Cerebellum (tissue), 4 donors: ENCODE measurements at places on chromosomes 16 and 17. TPM values are rescaled to one million over a fixed set of nuclear protein-coding genes. Genes with fewer than 3 reads are reported as not detected.
A peak's percentile ranks its signal among the peaks of the same experiment; 100 is the strongest.

GRCh38 chr17:19304209-19304608 lies 58.3 kb downstream of the B9D1 start:
- DNase-seq = no peak

DNA sequence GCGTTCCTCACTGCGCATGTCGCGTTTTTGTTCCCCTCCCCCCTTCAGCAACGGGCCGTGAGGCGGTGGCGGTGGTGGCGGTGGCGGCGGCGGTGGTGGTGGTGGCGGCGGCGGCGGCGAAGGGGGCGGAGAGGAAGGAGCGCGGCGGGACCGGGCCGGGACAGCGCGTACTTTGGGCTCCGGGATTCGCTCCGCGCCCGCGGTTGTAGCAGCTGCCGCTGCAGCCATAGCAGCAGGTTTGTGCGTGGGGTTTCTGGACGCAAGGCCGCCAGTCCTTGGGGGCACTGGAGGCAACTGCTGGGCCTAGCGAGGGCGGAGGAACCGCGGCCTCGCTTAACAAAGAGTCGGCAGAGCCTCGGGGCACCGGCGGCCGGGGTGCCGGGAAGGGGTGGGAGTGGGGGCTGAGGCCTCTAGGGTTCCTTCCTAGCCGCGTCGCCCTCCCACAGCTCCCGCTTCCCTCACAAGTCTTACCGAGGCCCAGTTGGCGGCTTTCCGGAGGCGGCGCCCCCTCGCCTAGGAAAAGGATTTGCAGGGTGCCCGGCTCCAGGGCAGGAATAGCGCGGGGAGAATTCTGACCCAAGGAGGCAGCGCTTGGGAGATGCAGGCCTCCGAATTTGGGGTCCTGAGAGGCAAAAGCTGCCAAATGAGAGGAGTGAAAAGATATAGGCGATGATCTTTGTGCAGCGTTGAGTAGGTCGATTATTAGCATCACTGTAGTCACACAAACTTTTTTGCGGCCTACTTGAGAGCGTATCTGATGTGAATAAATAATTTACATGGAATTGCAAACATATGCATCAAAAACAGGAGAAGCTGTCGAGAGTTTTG lies at the start of gene DDX42:
Gene DDX42, plus strand, starts transcription at position 30 of the 828 bp plus-strand sequence. CDS start 12,880 bp downstream, outside the sequence.
- DNase-seq = no peak

DNA sequence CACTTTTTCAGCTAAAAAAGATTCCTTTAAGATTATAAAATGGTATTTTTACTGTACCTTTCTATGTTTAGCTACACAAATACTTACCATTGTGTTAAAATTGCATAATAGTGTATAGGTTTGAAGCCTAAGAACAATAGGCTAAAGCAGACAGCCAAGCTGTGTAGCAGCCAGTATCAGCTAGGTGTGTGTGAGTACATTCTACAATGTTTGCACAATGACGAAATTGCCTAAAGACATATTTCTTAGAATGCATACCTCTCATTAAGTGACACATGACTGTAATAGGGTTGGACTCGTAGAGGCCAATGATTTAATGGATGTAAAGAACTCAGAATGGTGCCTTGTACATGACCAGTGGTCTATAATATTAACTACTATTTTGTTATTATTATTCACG lies 1.9 kb upstream of the MT1B start:
- no peak for DNase-seq

- DNase-seq = no peak
These were observed 124.9 kb downstream of the METRNL start for GRCh38 chr17:83204230-83204725.

- no peak for DNase-seq
These were observed 7.3 kb downstream of the PNMT start for GRCh38 chr17:39675390-39676082.

Gene C16orf96
- total RNA-seq = 0.18 TPM

GRCh38 chr17:5699814-5700213 lies 115.5 kb upstream of the NLRP1 start:
- DNase-seq = no peak

Gene BAIAP3
- 8.8 TPM for total RNA-seq

DNA sequence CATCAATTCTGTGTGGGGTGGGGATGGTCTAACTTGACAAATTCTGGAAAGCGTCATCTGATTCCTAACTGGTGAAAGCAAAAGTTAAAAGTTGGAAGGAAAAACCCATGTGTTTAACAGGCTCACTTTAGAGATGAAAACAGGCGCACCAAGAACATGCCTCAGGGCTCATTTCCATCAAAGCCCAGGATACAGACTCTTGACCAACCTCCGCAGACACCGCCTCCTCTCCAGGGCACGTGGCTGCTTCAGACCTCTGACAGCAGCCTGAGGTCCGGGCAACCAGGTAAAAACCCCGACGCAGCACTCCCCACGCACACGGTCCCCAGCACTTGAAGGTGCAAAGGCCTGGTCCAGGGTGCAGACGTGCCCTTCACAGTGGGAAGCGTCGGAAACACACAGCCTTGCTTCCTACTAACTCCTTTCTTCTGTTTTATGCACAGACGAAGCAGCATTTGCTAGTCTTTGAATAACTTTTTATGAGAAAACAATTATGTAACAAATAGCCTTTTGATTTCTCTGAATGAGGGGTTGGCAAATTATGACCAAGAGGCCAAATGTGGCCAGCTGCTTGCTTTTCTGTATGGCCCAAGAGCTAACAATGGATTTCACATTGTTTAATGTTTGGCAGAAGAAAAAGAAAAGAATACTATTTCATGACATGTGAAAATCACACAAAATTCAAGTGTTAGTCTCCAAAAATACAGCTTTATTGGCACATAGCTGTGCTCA lies 44.2 kb upstream of the TRAP1 start:
- no peak for DNase-seq

Gene KCNG4
- not detected for total RNA-seq

DNA sequence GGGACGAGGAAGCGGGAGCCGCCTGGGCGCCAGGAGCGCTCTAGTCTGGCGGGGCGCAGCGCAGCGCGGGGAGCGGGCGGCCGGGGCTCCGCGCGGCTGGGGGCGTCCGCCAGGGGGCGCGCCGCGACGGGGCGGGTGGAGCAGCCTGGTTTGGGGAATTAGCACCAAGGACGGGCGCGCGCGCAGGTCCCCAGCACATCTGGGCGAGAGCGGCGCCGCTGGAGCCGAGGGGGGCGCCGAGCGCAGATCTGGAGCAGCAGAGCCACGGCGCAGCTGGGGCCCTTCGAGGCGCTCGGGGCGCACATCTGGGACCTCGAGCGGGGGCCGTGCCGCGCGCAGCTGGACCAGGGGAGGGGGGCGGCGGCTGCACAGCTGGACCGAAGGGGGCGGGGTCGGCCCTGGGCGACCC lies at the start of gene NXPH3:
Gene NXPH3, plus strand, starts transcription at position 193 of the 409 bp plus-strand sequence. CDS start 349 bp downstream, outside the sequence.
- peak; percentile 82 for DNase-seq

Gene CCL8
- total RNA-seq = 0.18 TPM

- DNase-seq = no peak
These were observed 2.1 kb downstream of the PIK3R6 start for GRCh38 chr17:8865385-8865784.

GRCh38 chr16:13120557-13120956 lies 219.2 kb downstream of the SHISA9 start:
- DNase-seq = no peak

- no peak for DNase-seq
These were observed 13.9 kb upstream of the CAPNS2 start for GRCh38 chr16:55552621-55553020.

DNA sequence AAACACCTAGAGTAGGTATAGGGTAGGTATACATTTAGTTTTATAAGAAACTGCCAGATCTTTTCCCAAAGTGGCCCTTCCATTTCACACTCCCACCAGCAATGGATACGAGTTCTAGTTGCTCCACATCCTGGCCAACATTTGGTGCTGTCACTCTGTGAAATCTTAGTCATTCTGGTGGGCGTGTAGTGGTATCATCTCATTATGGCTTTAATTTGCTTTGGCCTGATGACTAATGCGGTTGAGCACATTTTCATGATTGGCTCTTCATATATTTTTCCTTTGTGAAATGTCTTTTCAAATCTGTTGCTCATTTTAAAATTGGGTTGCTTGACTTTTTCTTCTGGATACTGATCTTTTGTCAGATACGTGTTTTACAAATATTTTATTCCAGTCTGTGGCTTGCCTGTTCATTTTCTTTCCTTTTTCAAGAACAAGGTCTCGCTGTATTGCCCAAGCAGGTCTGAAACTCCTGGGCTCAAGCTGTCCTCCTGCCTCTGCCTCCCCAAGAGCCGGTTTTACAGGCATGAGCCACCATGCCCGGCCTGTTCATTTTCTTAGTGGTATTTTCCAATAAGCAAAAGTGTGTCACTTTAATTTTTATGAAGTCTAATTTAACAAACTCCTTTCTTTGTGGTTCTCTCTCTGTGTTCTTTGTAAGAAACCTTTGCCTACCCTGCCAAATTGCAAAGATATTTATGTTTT lies 192.4 kb downstream of the SEC14L1 start:
- no peak for DNase-seq

GRCh38 chr16:3950343-3951193 lies 70.1 kb upstream of the CREBBP start:
- DNase-seq = no peak

Gene GABARAP
- 102 TPM for total RNA-seq

Gene METRN
- 78.9 TPM for total RNA-seq

GRCh38 chr17:81252326-81252986 lies 13.3 kb downstream of the NDUFAF8 start:
- DNase-seq = peak; percentile 59

DNA sequence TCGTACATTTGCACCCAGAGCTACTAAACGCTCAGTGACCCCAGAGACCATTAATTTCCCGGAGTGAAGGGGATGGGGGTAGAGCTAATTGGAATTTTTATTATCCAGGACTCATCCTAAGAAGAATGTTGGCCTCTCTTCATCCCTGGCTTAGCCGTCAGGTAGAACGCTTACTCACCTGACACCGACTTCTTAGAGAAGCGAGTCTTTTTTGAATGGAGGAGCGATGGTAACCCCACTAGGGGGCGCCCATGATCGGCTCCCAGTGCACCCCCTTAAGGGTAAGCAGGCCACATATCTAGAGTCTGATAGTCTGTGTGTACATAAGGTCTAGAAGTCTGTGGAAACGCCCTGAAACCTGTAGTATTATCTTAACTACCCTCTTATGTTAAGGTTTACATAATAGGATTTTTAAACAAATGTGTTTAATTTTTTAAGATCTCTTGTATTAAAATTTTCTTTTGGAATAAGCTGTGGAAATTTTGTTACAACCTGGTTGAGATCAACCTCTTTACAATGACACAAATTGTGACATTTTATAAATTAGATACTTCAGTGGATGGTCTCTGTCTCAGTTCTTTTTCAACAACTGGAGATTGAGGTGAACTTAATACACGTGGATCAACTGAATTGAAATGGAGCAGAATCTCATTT lies 229.8 kb downstream of the CPPED1 start:
- DNase-seq = no peak

DNA sequence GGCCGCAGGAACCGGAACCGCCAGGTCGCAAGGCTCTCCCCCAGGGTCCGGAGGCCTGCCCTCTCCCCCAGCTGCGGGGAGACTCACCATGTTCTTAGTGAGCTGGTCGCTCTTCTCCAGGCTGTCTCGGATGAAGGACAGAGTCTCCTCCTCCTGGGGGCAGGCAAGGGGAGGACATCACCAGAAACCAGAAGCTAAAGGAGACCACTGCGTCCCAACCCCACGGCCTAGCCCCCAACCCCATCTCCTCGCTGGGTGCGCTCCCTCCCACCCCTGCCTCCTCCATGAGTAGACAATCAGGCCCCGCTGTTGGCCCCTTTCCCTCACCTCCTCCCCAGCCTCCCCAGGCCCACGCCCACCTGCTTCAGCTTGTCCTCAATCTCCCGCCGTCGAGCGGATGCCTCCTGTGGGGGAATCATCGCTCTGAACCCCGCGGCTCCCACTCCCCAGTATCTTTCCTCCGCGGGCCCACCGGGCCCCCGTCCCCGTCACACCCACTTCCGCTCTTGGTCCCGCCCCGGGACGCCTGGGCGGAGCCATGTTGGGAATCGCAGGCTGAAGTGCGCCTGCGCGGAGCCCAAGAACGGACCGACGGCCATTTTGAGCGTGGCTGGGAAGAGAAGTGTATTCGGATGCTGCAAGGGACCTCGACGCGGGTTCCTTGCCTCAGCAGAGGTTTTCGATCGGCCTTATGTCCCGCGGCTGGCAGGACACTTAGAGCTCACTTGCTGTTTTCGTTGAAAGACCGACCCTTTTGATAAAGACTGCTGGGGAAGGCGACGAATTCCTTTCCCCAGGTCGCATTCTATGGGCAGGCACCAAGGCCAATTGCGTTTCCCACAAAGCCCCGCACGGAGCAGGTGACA lies at the start of gene EXOC7:
Gene EXOC7, minus strand, starts transcription at position 514 of the 866 bp plus-strand sequence. Its CDS starts 95 bp downstream, at position 419.
- peak; percentile 94 for DNase-seq

Gene ARHGDIG
- total RNA-seq = 19.4 TPM

DNA sequence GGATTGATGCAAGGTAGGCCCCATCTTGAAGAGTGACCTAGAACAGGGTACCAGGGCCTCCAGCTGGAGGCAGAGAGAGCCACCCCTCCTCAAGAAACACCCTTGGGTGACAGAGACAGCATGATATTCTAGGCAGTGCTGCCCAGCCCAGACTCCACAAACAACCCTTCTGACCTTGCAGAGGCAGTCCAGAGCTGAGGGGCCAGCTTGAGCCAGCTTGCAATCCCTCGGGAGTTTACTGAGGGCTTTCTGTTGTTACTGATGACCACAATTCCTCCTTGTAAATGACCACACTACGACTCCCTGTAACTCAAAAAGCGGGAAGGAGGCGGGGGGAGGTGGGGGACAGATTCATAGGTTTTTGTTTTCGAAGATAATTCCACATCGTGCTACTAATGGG lies 18.6 kb upstream of the MNT start:
- DNase-seq = no peak

Gene BRD7
- total RNA-seq = 54.7 TPM

GRCh38 chr16:3518292-3518985 lies 17.6 kb downstream of the CLUAP1 start:
- no peak for DNase-seq

- DNase-seq = no peak
These were observed 11.0 kb upstream of the DPEP1 start for GRCh38 chr16:89602273-89602951.

Gene E2F4
- 25.6 TPM for total RNA-seq

DNA sequence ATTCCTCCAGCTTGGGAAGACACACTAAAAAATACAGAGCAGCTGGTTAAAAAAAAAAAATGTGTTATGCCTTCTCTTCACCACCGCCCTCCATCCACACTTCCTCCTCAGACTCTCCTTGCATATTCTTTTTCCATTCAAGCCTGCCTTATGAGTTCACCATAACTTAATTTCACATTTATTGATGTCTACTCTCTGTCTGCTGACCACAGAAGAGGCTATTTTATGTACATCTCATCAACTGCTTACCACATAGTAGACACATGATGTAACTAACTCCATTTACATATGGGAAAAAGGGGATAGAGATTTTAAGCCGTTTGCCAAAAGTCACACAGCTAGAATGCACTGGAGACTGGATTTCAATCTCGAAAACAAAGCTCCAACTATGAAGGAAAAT lies 409.8 kb downstream of the CDH11 start:
- DNase-seq = no peak

Gene DNAAF8
- total RNA-seq = 1.5 TPM

DNA sequence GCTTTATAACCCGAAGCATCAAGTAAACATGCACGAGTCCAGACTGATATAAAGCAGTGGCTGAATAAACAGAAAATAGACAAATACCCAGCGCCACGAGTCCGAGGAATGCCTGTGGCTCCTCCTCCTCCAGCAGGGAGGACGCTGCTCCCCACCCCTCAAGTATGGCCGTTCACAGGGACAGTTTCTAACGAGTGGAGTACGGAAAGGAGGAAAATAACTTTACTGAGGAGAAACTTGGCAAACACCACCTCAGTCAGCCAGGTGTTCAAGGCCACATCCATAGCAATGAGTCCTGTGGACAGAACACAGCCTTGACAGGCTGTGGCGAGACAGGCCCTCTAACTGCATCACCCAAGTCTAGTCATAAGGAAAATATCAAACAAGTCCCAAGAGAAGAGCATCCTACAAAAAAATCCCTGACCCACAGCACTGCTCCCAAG lies 9.2 kb downstream of the ZDHHC7 start:
- no peak for DNase-seq

- DNase-seq = no peak
These were observed 241.6 kb upstream of the SALL1 start for GRCh38 chr16:51392521-51393187.
